ENCODE measurements at places on chromosomes 3 and 15. TPM values are rescaled to one million over a fixed set of nuclear protein-coding genes. Genes with fewer than 3 reads are reported as not detected.

The SLC6A1 gene
- total RNA-seq, result 2.3 TPM

The CELF6 gene
- 1.8 TPM for total RNA-seq

DNA sequence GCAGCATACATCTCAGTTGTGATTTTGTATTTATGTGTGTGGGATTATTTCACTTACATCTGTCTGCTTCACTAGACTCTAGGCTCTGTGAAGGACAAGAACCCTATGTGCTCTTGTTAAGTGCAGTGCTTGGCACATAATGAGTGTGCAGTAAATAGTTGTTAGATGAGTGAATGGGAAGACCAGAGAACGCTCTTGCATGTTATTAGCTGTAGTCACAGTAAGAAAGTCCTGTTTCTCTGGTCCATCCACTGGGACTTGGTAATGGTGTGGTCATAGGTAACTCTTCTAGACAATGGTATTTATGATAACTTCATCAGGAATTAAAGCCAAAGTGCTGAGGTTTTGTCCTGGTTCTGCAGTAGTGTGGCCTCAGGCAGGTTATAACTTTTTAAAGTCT lies 1.4 kb upstream of the AQP9 start:
- no peak for DNase-seq

GRCh38 chr3:50179710-50180109 lies 11.7 kb upstream of the GNAT1 start:
- DNase-seq, result no peak

DNA sequence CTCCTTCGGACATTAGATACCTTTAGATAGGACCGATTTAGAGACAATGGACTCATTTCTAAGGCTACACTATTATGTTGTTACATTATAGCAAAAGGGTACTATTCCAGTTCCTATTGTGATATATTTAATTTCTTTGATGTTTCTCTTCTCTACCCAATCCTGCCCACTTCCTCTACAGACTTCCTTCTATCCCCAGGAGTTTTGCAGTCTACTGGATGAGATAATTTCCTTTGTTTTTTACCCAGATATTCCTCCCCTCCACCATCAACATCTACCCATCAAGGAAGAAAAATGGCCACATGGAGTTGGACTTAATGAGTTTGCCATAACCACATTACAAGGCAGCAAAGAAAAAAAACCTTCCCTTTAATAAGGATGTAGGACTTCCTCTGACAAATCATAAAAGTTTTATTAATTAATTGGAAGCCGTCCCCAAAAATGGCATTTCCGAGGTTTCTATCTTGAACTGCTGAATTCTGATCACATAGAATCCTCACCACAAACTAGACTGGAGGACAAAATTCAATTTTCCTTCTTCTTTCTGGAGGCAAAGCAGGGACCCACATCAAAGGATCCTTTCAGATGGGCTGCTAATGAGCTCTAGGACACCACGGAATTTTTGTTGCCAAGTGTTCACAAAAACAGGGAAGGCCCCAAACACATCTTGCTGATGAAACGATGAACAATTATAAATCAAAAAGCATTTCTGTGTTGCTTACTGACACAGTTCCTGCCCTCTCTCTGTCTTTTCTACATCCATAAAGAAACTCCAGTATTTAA lies 33.4 kb downstream of the FRMD4B start:
- DNase-seq, result no peak

DNA sequence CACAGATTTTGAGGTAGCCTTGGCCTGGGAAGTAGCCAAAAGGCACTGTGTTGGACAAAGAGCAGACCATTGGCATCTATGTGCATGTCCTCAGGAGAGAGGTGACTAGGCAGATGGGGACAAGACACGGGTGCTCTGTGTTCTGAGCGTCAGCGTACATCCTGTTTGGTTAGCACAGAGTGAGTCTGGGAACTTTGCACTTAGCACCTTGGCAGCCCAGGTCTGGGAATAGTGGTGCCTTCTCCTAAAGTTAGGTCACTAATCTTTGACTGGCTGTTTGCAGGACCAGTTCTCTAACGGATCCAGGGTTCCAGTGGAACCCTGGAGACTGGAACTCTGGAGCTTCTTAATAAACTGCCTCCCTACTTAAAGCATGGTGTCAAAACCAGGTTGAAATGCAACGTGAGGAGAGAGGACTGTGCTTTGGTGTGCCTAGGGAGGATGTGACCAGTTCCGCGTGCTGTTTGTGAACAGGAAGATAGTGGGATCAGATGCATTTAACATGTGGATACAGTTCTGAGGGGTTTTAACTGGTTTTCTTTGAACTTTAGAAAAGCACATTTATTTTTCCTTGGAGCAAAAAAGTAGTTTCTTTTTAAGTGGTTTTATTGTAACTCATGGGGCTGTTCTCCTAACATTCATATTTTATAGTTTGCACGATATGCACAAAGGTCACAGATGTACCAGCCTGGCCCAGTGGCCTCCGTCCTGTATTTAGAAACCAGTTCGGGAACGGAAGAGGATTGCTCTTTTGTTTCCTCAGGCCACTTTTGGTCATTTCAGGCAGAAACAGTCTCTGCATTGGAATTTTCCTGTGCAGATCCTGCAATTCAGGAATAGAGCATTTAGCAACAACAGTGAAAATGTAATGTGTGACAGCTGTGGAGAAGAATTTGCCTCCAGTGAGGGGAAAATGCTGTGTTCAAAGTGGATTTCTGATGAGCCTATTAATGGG lies 48.8 kb downstream of the ABHD2 start:
- DNase-seq, result no peak

Measured in lower leg skin (tissue), 4 donors.